Spinal cord (tissue), 10 donors: ENCODE measurements at places on chromosomes 3 and 15.

DNA sequence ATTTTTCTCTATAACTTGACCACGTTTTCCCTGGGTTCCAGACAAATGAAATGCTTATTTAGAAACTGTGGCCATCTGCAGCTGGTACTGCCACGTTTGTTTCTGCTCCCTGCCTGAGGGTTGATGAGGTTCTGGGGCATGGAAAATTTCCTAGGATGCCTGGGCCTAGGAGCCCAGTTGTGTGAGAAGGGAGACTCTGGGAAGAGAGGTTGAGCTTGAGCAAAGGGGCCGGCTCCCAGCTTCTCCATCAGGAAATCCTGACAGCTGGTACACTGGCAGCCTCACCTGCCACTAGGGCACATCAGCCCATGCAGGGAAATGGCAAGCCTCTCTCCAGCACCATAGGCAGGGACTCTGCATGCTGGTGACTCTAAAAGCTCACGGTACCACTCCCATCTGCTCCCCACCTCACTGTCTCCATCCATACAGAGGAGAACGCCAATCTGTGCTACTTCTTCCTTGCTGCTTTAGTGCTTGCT, 165.4 kb upstream of the PPP2R3A start:
- no peak for DNase-seq

GRCh38 chr15:31834654-31835053, 195.7 kb upstream of the CHRNA7 start:
- no peak for DNase-seq

DNA sequence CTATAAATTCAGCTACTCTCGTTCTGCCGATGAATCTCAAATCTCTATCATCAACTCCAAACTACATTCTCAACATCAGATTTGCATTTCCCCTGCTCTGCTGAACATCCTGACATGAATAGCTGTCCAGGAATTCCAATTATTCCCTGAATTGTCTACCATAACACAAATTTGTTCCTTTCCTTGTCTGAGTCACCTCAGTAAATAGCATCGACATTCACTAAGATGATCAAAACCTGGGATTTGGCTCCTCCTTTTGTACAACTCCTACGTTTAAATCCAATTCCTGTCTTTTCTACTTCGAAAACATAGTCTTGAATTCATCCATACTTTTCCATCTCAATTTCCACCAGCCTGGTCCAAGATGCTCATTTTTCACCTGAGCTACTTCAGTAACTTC, 107.0 kb downstream of the GREM1 start:
- DNase-seq: no peak

- DNase-seq: no peak
These were observed 63.6 kb downstream of the SCN5A start for GRCh38 chr3:38585791-38586420.

- DNase-seq: no peak
These were observed 243.6 kb downstream of the ZIC1 start for GRCh38 chr3:147652651-147653366.

DNA sequence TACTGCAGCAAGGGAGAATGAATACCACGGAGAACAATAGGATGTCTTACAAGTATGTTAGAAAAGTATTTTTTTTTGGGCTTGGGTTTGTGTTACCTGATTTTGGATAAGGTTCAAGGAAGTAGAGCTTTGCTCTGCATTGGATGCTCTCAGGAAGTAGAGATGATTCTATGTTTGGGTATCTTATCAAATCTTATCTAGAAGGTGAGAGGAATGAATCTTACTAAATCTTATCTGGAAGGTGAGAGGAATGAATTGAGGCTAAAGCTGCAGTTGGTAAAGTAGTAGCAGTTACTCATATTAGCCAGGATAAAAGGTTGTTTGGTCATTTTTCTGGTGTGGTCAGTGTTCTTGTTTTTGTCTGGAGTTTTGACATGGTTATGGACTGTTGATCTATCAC, 17.4 kb downstream of the TFG start:
- no peak for DNase-seq

DNA sequence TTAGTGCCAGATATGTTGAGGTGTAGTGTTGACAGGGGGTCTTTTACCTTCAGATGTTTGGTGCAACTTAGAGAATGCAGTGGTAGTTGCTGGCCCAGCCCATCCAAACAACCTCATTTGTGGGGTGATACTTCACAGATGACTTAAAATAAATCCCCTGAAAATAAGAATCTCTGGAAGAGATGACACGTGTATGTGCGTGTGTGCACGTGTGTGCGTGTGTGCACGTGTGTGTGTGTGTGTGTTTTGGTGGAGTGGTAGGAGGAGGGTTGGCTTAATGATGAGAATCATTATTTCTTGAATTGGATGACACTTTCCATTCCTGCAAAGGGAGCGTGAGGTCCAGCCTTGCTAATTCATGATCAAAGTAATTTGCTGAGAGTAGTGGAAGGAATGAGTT, 31.9 kb downstream of the SNRPN start:
- DNase-seq: no peak

- DNase-seq: no peak
These were observed 64.5 kb upstream of the CADPS start for GRCh38 chr3:62939707-62940106.

DNA sequence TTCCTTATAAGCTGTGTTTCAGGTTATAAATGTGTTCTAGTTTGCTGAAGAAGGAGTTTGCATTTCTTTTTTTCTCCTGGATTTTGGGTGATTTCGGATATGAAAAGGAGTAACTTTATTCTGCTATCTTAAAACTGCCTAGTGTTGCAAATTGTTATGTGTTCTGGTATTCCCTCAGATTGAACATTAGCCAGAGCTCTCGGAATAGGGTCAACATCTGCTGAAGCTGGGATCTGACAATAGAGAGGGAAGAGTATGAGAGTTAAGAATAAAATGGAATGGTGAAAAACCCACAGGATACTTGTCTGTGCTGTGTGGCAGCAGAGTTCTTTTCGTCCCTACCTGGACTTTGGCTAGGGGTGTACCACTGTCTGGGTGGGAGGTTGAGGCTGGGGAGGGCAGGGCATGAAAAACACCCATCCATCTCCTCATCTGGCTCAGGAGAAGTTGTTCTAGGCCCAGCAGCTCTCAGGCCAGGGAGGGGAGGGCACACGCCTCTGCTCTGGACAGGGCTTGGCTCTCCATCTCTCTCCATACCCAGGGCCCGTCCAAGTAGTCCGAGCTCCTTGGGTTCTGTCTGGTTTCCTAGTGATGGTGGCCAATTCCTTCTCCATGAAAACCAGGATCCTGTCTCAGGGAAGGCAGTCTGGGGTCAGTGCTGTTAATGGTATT, 13.2 kb downstream of the SPSB4 start:
- DNase-seq: no peak

GRCh38 chr15:62416526-62416925, 251.4 kb upstream of the C2CD4B start:
- no peak for DNase-seq

DNA sequence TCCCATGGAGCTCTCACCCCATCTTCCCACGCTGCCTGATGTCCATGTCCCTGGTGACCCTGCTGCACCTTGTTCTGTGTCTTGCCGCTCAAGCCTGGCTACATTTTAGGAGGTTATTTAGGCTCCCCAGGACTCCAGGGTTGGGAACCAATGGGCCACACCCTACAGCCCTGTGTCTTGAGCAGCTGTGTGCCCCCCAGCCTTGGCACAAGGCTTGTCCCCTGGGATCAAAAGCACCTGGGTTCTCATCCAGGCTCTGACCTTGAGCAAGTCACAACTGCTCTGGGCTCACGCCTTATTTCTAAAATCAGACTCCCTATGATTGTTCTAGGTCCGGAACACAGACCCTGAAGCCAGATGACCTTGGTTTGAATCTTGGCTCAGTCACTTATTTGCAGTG, 14.1 kb downstream of the SPSB4 start:
- no peak for DNase-seq

DNA sequence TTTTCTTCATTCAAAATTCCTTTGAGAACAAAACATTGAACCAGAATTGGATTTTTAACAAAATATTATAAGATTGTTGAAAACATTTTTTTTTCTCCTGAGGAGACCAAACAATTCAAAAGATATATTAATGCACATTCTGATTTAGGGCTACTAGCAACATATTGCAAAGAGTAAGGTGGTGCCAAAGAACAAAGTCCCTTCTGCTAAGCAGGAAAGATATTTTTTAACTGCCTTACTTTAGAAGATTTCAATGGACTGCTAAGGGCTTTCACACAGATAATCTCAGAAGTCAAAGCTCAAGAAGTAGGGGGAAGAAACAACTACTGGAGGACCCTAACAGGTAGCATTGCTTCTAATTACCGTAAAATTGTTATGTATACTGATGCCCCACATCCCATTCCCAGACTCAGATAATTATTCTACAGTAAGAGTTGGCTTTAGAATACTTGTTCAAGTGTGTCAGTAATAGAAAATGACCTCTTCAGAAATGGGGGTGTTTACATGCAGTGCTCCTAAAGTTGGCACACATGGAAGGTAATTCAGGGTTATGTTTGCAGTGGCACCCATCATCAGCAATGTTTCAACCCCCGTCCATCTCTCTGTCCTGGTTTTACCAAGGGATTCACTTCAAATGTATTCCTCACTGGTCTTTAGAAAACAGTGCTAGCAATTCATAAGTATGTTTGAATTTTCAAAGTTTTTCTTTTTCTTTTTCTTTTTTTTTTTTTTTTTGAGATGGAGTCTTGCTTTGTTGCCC, 354.7 kb downstream of the ZBTB20 start:
- DNase-seq: no peak

DNA sequence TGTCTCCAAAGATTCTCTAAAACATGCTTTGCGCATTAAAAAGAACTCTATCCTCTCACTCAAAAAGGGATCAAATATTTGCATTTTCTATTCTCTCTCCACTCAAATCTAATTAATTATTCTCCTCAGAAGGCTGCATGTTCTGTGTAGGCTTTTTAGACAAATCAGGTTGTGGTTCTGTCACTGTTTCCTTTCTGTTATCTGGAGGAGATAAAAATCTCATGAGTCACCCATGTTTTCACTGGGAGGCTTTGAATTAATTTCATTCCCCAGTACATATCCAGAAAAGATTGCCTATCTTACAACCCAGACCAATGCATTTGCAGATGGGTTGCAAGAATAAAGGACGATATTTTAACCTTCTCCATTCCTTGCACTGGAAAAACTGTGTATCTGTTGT, 446.5 kb downstream of the GRM7 start:
- DNase-seq: no peak

DNA sequence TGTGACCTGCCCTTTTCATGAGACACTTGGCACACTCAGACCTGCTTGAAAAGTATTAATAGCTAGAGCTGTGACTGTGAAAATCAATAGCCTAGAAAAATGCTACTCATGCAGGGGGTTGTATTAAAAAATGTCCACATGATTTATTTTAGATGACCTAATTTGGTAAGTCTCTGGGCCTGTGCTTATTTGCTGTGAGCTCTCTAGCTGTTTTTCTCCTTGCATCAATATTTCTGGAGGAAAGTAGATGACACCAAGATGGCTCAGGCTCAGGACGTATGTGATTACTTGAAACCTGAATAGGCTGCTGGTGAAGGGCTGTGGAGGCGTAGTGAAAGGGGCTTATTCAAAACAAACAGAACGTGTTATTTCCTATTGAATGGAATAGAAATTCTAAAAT, 29.5 kb downstream of the KCNAB1 start:
- no peak for DNase-seq

DNA sequence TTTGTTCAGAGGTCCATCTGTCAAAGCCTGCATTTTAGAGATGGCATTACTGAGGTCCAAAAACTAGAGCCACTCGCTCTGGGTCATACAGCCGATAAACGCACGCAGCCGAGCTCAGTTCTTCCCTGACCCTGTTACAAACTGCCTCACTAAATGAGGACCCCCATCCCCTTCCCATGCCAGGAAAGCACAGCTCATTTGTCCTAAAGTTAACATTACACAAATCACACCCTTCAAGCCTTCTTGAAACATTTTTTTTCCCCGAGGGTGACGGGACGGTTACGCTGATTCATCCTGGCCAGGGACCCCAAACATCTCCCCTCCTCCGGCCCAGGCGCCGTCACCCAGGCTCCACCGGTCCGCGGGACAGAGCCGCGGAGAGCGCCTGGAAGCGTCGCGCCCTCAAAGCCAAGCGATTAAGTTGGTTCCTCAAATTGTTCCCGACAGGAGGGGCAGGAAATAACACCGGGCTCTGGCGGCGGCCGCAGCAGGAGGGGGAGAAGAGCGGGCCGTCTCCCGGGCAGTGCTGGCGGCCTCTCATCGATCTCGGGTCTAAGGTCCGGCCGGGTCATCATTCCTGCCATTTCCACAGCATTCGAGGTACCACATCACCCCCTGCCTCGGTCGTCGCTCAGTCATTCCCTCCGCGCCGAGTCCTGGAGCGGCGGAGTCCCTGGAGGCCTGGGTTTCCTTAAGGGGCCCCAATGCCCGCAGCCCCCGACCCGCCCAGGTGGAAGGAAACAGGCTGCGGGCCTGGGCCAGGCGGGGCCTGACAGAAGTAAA, 619 bp upstream of the CMTM8 start:
- DNase-seq: no peak

- DNase-seq: no peak
These were observed 67.6 kb downstream of the NLGN1 start for GRCh38 chr3:173465112-173465511.

- no peak for DNase-seq
These were observed 10.3 kb downstream of the USF3 start for GRCh38 chr3:113685956-113686721.

DNA sequence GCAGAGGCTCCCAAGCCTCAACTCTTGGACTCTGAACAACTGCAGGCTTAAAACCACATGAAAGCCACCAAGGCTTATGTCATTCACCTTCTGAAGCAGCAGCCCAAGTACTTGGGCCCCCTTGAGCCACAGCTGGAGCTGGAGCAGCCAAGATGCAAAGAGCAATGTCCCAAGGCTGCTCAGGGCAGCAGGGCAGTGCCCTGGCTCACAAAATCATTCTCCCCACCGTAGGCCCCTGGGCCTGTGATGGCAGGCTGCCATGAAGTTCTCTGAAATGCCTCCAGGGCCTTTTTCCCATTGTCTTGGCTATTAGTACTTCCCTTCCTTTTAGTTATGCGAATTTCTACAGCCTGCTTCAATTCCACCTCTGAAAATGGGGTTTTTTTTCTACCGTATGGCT, 83.4 kb downstream of the DCLK3 start:
- DNase-seq: no peak
